NK-92 treated with Interleukin-12 subunit alpha and Interleukin-12 subunit beta, amount 100 ng/mL, for 24 hours (cell line): ENCODE measurements at places on chromosomes 1 and 21.

DNA sequence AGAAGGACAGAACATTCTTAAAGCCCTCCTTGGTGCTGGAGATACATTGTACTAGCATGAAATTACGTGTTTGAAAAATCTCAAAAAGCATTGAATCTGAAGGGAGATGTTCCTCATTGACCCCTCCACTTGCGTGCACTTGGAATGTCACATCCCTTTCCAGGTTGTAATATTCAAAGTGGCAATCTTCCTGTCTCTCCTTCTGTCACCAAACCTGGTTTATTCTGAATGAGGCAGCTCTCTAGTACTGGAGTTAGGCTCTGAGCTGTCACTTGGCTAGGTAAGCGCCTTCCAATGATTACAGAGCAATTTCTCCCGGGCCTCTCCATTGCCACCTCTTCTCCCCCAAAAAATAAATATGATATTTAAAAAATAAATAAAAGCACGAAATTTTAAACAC is 855 bp downstream of the DSCAM start:
- DNase-seq, result no peak

DNA sequence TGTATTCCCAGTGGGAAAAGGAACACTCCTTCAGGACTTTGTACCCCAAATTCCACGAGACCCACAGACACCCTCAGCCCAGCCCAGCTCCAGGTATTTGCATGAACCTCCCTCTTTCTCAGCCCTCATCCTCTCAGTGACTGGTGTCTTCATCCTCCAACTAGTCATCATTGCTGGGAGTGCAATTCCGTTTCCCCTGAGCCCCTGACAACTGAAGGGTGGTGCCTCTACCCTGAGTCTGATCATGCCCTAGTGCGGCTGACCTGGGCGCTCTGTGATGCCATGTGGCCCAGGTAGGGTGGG is 3.8 kb upstream of the ZNF692 start:
- no peak for DNase-seq

GRCh38 chr21:40610345-40610744 is 236.6 kb downstream of the DSCAM start:
- no peak for DNase-seq

DNA sequence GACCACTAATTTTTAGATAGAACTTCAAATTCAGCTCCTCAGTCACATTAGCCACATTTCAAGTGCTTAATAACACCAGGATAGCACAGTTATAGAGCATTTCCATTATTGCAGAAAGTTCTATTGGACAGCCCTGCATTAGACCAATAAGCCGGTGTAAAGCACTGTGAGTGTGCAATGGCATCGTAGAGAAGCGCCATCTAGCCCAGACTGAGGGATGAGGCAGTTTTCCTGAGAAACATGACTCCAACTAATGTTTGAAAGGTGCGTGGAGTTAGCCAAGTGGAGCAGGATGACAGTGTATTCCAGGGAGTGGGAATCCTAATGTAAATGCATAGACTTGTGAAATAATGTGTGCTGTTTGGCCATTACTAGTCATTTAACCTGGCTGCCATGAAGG is 7.7 kb downstream of the RPE65 start:
- no peak for DNase-seq

DNA sequence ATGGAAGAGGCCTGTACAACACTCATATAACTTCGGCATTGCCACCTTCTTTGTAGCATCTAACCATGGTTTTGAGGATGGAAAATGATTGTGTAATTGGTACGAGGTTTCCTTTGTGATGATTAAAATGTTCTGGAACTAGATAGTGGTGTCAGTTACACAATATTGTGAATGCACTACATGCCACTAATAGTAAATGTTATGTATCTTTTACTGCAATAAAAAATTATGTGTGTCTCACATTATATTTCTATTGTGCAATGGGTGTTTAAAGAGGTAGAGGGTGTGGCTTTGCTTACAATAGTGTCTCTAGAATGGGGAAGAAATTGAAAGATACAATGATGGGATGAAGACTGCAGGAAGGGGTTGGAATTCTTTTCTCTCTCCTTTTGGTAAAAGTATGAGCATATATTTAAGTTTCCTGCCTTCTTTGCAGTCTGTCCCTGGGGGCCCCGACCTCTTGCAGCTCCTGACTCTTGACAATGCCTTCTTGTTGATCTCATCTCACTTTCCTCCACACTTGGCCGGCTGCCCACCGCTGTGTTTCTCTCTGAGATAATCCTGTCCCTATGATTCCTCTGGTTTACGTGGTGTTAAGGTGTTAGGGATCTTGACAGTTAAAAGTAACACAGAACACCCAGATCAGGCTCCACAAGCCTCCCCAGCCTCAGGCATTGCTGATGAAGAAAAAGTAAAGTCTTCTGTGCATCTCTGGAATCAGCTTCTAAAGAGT is 39.3 kb downstream of the MTARC1 start:
- DNase-seq, result no peak

DNA sequence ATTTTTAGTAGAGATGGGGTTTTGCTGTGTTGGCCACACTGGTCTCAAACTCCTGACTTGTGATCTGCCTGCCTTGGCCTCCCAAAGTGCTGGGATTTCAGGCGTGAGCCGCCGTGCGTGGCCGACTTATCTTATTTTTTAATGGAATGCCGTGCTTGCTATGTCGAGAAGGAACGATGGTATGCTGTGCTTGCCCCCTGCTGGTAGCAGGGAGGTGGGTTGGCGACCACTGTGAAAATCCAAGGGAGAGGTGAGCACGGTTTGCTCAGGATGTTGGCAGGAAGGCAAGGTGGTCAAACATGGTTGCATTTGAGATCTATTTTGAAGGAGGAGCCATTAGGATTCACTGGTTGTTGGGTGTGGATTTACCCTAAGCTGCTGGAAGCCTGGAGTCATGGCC is 45.8 kb upstream of the RCC2 start:
- no peak for DNase-seq

DNA sequence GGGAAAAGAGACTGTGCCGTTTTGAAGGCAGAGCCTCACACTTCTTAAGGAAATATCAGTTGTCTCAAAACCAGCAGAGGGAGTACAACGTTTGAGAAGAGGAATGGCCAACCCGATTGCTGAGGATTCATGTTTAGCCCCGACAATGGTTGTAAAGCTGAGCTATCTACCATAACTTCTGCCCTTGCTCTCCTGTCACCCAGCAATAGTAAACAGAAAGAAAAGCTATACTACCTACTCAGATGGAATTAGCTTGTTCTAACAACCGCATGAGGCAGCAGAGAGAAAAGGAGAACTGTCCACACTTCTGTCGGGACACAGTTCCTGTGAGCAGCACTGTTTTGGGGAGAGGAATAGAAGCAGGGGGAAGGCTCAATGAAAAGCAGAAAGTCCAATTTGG is 91.2 kb downstream of the SLC45A1 start:
- no peak for DNase-seq

DNA sequence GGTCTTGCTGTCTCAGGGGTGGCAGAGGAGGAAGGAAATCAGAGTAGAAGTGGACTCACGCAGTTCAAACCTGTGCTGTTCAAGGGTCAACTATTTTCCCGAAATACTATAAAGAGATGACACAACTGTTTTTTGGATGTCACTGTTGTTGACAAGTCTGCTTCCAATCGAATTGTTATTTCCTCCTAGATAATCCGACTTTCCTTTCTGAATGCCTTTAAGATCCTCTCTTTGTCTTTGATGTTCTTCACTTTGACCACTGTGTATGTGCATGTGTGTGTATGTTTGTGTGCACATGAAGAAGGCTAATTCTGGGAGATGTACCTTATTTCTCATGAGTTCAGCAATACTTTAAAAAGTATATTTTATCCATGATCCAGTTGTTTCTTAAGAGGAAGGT is 21.6 kb downstream of the PADI4 start:
- DNase-seq, result no peak

GRCh38 chr1:246482805-246483568 is 24.1 kb downstream of the SMYD3 start:
- DNase-seq, result no peak

DNA sequence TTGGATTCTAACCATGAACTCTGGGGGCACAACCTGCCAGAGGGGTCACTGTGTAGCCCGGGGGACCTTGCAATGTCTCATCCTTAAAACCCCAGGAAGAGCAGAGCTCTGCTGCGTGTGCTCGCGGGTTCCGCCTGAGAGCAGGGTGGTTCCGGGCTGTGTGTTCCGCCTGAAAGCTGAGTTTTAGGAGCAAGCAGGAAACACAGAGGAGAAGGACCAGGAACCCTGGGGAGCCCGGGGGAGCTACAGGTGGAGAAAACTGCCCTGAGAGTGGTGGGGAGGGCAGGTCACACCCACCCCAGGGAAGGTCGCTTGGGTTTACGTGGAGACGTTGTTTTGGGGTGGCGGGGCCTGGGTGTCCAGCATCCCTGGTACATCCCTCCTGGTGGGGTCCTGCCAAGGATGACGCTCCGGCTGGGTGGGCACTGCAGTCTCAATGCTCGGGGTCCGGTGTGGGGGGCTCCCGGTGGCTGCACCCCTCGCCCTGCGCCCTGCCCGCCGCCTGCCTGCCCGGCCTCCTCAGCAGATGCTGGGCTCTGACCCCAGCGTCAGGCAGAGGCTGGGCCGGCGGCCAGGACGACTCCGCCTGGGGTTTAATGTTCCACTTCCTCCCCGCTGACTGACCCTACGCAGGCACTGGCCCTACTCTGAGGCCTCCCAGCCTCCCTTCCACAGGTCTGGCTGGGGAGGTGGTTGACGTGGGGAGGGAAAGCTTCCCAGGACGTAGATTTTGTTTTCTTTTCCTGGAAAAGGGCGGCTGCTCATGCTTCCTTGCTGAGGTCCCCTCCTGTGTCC is 17.3 kb upstream of the C1orf159 start:
- no peak for DNase-seq

DNA sequence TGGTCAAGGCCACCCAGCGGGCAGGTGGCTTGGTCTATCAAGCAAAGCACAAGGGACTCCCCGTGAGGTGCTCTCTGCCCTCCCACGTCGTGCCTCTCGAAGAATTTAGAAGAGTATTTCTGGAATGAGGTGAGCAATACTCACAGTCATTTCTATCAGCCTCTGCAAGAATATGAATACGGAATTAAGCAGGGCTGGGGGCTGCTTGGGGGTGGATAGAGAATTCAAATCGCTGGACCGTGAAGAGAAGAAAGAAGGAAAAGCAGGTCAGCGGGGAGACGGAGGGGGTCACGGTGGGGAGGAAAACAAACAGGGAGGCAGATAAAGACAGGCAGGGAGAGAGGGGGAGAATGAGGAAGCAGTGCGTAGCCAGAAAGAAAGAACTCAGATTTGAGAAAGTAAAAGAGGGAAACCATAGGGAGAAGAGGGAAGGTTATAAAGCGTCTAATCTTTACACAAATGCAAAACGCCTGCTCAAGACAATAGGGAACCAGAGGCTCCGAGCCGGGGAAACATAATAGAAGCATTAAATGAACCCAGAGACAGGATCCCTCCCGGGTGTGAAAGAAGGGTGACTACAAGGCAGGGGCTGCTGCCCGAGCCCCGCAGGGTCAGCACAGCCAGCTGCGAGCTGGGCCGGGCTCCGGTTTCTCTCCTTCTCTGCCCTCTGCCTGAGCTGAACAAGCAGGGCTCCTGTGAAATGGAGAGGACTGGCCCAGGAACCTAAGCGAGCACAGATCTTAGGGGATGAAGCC is 2.1 kb upstream of the EDN2 start:
- no peak for DNase-seq

GRCh38 chr1:65211331-65211730 is 63.3 kb downstream of the AK4 start:
- DNase-seq, result no peak

GRCh38 chr21:38012672-38013071 is 96.4 kb upstream of the KCNJ6 start:
- DNase-seq, result no peak

- no peak for DNase-seq
Measured at GRCh38 chr21:38859852-38860251, 54.1 kb downstream of the ETS2 start.

GRCh38 chr21:15968776-15969310 is 239.1 kb downstream of the USP25 start:
- DNase-seq, result no peak

DNA sequence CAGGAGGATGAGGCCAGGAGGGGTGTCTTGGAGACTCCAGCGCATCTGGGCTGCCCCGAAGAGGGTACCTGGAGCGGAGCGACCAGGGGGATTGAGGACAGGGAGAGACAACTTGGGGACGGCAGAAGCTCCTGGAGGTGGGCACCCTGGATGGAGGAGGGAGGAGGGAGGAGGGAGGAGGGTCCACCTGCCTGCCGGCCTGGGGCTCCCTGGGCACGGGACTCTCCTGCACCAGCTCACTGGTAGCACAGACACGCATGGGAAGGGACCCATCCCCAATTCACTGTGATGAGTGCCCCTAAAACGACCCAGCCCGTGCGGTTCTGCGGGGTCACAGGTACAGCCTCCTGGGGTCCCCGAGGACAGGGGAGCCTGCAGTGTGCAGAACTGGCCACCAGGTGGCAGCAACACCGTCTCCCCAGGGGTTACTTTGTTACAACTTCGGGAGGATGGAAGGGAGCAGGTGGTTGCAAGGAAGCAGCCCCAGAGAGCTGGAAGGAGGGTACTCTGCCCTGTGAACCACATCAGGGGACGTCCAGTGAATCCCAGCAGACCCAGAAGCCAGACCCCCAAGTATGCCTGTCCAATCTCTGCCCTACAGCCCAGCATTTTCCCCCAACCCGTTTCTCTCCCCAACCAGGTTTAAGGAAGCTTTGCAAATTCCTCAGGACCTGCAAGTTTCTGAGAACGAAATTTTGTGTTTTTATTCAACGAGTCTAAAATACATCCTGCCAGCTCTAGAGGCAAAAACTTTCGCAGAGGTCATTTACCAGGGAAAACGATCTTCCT is 482.4 kb downstream of the NPHP4 start:
- DNase-seq, result no peak

DNA sequence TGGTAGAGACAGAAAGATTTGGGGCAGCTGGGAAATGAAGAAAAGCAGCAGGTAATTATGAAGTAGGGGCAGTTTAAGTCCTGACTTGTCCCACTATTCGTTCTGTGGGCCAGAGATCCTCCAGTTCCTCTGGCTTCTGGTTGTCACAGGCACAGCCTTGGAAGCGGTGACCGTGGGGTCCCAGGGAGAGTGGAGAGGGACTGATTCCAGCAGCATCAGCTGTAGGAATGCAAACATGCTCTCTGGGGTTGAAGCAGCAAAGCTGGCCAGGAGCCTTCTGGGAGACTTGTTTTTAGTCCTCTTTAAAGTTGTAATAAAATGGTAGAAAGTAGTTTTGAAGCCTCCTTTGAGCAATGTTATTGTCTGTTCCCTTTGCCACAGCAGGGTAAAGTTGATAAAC is 488.0 kb downstream of the LMO4 start:
- no peak for DNase-seq

- DNase-seq, result no peak
Measured at GRCh38 chr1:88141499-88142074, 542.5 kb upstream of the PKN2 start.

GRCh38 chr1:163076044-163076443 is 6.9 kb downstream of the RGS4 start:
- no peak for DNase-seq

DNA sequence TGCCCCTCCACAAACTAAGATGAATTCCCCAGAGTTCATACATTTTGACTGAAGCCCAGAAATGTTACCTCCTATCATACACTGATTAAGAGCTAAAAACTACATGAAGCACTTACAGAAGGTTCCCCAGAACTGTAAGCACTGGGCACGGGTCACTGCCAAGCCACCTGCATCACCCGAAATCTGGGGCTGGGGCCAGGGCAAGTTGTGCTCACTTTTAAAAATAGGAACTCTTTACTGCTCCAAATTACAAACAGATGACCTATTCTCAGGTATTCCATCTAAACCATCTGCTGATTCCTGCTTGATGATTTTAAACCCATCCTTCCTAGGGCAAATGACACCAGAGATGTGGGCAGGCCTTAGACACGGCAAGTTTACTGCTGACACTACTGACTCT is 4.8 kb downstream of the SETD4 start:
- DNase-seq, result no peak

- DNase-seq, result no peak
Measured at GRCh38 chr1:196142111-196142640, 466.1 kb downstream of the KCNT2 start.
